ENCODE measurements at places on chromosomes 11 and 22.

GRCh38 chr11:121559606-121560200, 106.9 kb upstream of the SORL1-AS1 start:
- no peak for DNase-seq

GRCh38 chr11:115377882-115378296, 126.3 kb downstream of the CADM1 start:
- DNase-seq = no peak

DNA sequence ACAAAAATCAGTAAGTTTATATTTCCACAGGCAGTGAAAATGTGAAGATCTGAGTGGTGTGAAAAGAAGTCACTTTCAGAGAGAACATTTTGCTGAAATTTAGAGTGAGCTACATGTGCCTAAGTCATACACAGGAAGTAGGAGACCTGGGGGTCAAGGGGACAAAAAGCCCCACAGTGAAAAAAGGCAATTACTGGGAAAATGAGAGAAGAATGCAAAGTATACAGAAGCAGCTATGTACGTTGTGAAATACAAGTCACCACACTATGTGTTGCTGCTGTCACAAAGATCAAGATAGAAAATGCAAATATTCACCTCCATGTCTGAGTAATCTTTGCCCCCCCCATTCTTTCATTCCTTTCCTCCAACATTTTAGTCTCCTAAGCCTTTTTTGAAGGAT, 21.6 kb upstream of the SESN3 start:
- DNase-seq = no peak

- DNase-seq = no peak
These were observed 212.7 kb upstream of the NTM start for GRCh38 chr11:131157678-131158077.

DNA sequence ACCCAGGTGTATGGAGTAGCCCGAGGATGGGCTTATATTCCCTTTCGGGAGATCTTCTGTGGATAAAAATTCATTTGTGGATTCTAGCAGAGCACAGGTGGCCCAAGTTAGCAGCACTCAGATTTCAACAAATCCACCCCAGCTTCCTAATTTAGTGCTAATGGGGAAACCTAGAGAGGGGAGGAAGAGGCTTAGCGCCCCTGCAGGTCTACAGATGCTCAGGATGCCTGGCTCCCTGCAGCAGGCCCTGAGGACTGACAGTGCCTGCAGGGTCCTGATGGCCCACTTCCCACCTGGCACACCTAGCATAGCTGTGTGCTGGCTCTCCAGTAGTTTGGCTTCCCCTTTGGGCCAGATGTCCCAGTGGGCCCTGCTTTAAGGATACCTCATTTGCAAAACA, 6.5 kb downstream of the DGAT2 start:
- DNase-seq = no peak

DNA sequence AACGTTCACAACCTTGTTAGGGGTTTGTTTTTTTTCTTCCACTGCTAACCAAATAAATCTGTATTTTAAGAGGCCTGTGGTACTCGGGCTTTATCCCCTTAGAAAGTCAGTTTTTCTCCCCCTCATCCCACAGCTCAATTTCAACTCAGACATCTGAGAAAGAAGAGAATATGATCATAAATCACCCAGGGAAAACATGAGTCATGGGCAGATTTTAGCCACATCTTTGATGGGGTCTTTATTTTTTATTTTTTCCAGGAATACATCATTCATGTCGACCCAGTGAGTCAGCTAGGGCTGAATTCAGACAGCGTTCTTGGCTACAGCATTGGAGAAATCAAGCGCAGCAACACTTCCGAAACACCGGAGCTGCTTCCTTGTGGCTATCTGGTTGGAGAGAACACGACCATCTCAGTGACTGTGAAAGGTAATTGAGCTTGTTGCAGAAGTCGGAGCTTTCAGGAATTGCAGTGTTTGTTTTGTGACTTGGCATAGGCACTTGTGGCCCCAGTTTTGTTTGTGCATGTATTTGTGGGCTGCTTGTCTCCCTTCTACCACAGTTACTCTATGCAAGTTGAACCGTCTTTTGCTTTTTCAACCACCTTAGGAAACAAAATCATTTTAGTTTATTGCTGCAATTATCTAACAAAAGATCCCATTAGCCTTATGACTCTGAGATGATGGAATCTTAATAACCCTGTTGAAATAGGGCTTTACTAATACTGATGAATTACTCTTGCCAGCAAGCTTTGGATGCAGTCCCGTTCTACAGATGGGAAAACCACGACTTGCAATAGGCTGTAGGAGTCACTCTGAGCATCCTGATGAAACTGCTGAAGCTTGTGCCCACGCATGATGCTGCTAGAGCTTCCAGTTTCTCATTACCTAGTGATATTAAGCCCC, 62.7 kb downstream of the DBX1 start:
- no peak for DNase-seq

DNA sequence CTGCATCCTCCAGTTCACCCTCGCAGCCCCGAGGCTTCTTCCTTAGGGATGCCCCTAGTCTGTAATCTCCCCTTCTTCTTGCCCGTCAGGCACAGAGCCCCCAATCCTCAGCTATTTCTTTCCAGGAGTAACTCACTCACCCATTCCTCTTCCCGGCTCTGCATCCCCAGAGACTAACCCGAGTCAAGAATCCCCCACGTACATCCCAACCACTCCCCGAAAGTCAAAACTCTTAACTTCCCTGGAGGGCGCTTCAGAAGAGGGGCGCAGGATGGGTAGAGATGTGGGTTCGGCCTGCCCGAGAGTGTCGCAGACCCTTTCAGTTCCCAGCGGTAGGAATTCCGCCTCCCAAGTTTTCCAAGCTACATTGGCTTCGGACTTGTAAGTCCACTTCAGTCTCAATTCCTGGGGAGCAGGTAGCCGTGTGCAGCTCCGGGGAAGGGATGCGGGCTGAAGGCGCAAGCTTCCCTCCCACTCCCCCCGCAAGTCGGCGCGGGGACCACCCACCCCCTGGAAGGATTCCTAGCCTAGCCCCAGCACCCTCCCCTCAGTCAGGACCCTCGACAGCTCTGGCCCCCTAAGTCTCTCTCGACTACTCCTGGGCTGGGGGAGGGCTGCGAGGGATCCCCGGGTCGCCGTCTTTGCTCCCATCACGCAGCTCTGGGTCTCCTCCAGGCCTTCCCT, 871 bp downstream of the BDNF start:
- no peak for DNase-seq

DNA sequence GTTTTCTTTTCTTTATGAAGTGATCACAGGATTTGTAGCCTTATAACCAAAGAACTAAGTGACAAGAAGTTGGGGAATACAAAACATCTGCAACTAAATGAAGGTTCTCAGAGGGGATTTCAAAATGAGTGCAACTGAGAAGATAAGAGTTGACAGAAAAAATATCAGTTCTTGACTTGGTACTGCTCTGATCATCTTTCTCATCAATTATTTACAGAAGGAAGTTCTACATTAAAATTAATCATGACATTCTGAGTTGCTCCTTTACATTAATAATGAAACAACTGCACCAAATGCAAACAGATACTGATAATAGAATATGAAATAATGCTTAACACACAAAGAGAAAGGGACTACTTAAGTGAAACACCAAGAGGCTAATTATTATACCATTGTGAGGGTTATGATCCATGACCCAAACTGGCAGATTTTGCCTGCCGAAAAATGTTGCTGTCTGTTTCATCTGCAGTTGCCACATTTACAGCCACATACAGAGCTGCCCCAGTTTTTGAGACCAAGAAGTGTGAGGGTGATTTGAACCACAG, 561.9 kb upstream of the ANO5 start:
- DNase-seq = no peak

DNA sequence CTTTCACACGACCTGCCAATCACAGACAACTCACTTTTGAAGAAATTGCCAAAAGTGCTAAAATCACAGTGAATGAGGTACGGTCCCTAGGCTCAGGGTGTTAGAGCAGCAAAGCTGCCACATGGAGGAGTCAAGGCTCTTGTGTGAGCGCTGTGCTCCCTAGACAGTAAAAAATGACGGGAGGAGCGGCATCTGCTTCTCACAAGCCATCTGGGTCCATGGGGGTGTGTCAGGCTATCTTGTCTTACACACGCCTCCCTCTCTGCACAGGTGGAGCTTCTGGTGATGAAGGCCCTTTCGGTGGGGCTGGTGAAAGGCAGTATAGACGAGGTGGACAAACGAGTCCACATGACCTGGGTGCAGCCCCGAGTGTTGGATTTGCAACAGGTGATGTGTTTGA, 14.8 kb downstream of the PSMD13 start:
- no peak for DNase-seq

DNA sequence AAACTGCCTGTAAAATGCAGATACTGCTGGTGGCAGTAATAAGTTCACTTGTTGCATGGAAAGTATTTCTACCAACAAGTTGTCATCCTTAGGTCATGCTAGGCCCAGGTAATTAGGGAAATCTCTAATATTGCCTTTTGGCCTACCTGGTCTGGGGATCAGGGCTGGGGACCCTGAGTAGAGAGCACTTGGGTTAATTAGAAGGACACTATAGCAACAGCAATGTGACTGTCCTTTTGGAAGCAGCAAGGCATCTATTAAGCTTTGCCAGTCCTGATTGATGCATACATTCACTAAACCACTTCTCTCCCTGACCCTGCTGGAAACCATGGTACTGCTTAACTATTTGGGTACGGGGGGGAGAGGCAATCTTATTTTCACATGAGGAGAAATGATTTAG, 86.5 kb upstream of the GNAZ start:
- no peak for DNase-seq

All from activated naive CD4-positive, alpha-beta T cell treated with anti-CD3 and anti-CD28 coated beads, Interleukin-2, amount 50 U/mL, for 16 hours (primary cell).